Lung (tissue), 17 donors: ENCODE measurements at places on chromosomes 13 and 19. TPM values are rescaled to one million over a fixed set of nuclear protein-coding genes. Genes with fewer than 3 reads are reported as not detected.

PRR22 gene
- 6.1 TPM for total RNA-seq

SIN3B gene
- 63.9 TPM for total RNA-seq

METTL21C gene
- not detected for total RNA-seq

MYADM gene
- 52.5 TPM for total RNA-seq

F7 gene
- 0.26 TPM for total RNA-seq

PRRG2 gene
- total RNA-seq = 11.7 TPM

SBK3 gene
- total RNA-seq = not detected

TBC1D17 gene
- total RNA-seq = 23.3 TPM

ERFL gene
- not detected for total RNA-seq

GJB2 gene
- 1.5 TPM for total RNA-seq

TMEM145 gene
- total RNA-seq = 0.95 TPM

THSD8 gene
- 1.8 TPM for total RNA-seq

EDDM13 gene
- total RNA-seq = 1.1 TPM

ATP7B gene
- total RNA-seq = 10.2 TPM

TJP3 gene
- 42.8 TPM for total RNA-seq

CEACAM5 gene
- total RNA-seq = 37.9 TPM

COX7A1 gene
- total RNA-seq = 13.0 TPM

NLRP9 gene
- total RNA-seq = not detected

PROSER1 gene
- total RNA-seq = 31.7 TPM

LRG1 gene
- 14.4 TPM for total RNA-seq

SIGLECL1 gene
- not detected for total RNA-seq

FFAR2 gene
- 2.6 TPM for total RNA-seq

B3GLCT gene
- total RNA-seq = 3.6 TPM

OR7A5 gene
- total RNA-seq = not detected

FFAR1 gene
- 0.49 TPM for total RNA-seq

CYP2F1 gene
- 0.85 TPM for total RNA-seq

MAMSTR gene
- total RNA-seq = 1.5 TPM

TMEM255B gene
- 6.0 TPM for total RNA-seq

PNMA8B gene
- total RNA-seq = 1.8 TPM

IGFL2 gene
- total RNA-seq = not detected

ANO8 gene
- total RNA-seq = 22.5 TPM

CEACAM6 gene
- 5.2 TPM for total RNA-seq

TEKTIP1 gene
- 0.74 TPM for total RNA-seq

DCT gene
- 1.1 TPM for total RNA-seq

ZNF254 gene
- total RNA-seq = 68.7 TPM

FUT1 gene
- 12.4 TPM for total RNA-seq

PCDH20 gene
- 6.4 TPM for total RNA-seq
